ENCODE measurements at places on chromosomes 2 and 18.
A peak's percentile ranks its signal among the peaks of the same experiment; 100 is the strongest.

DNA sequence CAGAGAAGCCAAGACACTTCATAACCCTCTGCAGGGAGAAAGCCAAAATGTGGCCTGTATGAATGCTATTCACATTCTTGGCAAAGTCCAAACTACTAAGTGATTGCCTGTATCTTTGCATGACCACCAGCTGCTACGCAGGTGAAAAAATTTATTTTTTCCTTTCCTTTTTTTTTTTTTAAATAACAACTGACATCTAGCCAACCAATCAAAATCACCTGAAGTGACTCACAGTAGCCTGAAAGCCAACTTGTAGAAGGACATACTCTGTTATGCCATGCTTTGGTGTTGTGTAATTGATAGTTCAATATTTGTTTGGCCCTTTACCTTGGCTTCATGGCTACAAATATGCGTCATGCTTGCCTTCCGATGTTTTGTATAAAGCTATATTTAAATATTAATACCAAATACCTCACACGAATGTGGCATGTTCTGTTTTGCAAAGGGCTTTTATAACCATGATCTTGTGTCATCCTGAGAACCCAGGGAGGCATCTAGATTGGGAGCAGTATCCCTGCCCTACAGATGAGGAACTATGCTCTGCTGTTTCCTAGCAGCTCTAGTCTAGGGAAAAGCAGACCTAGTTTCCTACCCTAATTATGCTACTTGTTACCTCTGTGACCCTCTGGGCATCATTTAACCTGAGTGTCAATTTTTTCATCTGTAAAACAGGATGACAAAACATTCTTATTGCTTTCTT, 102.1 kb downstream of the MYOM1 start:
- no peak for DNase-seq

DNA sequence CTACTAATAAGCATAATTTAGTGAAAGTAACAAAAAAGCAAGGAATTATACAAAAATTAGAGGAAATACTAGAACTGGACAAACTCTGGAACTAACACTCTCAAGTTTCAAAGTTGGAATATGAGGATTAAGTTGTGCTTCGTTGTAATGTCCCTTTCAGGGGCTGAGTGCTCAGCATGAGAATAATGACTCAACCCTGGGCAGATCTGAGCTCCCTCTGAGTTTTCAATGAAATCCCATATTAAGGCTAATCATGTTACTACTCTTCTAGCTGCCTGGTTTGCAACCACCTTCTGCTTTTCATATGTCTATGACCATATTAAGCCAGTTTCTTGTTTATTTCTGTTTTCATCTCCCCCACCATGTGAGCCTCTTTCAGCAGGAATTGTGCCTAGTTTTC, 274.9 kb upstream of the LRRTM4 start:
- no peak for DNase-seq

- DNase-seq, result no peak
These were observed 68.7 kb downstream of the MTHFD2 start for GRCh38 chr2:74267068-74267467.

GRCh38 chr2:7539760-7540159, 622.5 kb downstream of the RNF144A start:
- DNase-seq, result no peak

DNA sequence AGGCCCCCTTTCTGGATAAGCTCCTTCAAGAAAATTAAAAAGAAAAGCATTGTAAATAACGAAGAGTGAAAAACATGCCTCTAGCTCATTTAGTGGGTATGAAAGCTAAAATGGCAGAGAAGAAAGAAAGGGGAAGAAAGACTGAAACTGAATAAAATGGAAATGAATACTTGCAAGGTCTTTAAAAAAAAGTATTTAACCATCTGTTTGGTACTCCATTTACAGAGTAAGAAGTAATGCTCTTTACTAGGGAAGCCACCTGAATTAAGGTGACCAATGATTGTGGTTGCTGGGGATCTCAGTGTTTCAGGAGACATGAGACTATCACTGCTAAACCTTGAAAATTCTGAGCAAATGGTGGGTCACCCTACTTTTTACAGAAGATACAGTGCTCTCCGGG, 17.7 kb upstream of the ARL5A start:
- no peak for DNase-seq

DNA sequence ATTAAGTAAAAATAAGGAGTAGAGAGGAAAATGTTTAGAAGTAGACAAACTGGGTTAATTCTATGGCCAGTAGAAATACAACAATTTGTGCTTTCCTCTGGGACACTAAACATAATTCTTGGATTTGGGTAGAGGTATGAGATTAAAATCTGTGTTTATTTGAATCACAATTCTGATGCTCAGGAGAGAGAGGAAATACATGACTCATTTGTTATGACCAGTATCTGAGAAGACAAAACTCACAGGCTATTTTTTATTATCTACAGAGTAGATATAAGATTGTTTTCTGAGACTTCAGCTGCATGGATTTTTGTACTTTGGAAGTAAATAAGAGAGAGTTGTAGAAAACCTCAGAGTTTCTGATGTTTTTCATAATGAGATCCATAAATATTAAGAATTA, 315.7 kb upstream of the CWC22 start:
- DNase-seq, result peak; percentile 33

DNA sequence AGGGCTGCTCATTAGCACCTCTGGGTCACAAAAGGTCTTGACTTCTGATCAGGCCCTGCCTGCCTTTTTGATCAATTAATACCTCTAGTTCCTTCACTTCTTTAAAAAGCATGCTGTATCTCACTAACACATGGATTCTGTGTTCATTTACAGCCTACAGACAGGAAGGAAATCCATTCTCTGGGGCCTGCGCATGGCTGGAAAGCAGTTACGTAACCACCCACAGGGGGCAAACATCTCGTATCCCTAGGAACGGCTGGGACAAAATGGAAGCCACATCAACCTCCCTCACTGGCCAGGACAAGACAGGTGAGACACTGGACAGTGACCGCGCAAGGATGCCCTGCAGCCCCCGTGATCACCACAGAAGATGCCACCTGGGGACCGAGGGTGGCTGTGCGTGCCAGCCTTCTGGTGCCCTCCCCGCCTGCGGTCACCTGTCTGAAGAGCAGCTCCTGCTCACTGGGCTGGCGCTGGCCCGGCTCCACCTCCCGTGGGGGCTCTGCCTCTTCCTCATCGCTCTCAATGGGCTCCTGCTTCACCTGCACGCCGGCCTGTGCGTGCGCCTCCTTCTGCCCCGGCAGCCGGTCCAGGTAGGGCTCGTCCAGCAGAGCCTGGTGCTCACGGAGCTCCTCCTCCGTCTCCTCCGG, 266.9 kb downstream of the TWIST2 start:
- no peak for DNase-seq

DNA sequence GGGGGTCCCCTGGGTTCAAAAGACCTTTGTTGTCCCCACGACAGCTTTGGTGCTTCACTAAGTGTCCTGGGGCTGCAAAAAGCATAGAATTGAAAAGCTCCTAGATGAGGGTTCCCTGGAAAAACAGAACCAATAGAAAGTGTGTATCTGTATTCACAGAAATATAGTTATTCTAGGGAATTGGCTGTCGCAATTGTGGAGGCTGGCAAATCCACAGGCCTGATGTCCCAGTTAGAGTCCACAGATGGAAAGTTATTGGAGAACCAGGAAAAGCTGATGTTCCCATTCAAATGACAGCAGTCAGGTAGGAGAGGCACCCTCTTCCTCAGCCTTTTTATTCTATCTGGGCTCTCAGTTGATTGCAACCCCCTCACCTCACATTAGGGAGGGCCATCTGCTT, 65.5 kb downstream of the LONRF2 start:
- no peak for DNase-seq

GRCh38 chr18:76567835-76568445, 72.9 kb upstream of the ZNF516 start:
- DNase-seq, result no peak

DNA sequence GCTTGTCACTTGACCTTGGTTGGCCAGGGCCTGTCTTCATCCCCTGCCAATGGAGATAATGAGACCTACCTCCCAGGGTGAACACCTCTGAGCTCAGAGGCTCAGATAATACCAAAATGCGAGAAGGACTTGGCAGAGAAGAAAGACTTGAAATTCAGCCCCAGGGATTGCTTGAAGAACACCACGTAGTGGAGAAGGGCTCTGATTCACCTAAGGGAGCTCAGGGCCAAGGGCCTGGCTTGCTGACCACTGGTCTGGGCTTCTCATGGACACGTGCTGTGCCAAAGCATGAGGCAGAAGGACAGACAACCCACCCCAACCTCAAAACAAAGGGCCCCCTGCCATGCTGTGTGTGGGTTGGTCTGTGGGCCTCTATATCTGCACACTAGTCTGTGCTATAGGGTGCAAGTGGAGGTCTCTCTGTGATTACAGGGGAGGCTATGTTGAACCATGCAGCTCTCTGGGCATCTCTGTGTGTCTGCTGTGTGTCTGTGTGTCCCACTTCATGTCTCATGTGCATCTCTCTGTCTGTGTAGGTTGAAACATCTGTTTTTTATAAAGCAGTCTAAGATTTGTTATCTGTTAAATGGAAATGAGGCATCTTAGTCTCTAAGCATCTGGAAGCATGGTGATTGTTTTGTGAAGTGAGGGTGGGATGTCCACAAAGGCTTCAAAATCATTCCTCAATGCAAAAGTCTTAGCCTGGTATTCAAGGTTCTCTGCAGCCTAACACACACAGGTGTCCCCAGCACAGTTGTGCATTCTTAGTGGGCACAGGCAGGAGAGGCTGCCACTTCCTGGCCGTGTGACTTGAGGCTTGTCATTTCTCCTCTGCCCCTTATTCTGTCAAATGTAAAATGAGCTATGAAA, 61.0 kb upstream of the EPAS1 start:
- no peak for DNase-seq

GRCh38 chr2:237631007-237631785, 3.8 kb downstream of the LRRFIP1 start:
- no peak for DNase-seq

GRCh38 chr2:47070155-47070919, 84.8 kb downstream of the STPG4 start:
- peak; percentile 74 for DNase-seq

- DNase-seq, result peak; percentile 35
These were observed 5.4 kb downstream of the SEMA4F start for GRCh38 chr2:74659462-74659861.

GRCh38 chr2:111972955-111973565, 74.7 kb downstream of the MERTK start:
- DNase-seq, result no peak

- peak; percentile 5 for DNase-seq
These were observed 248.5 kb downstream of the RNF144A start for GRCh38 chr2:7165736-7166135.

DNA sequence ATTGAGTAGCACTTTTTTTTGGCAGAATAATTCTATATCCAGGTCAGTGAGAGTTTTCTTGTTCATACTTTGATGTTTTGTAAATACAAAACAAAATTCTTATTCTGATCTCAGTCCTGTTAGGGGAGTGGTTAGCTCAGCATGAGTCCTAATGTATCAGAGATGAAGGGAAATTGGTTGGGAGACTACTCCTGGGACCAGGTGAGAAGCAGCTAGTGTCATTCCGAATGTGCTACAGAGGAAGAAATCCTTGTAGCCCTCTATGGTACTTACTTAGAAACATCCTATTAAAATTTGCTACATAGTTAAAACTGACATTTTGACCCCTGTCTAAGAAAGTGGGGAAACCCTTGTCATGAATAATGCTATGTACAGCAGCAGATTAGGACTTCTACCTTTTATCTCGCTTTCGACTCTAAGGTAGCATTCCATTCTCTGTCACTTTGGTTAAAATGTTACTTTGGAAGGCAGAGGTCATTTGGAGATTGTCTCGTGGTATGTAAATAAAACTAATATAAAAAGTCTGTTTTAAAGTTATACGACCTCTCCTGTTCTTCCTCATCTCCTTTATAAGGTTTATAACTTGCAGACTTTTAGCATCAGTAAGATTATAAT, 65.8 kb downstream of the PARD3B start:
- DNase-seq, result no peak
